ENCODE measurements at places on chromosomes 1 and 21.

DNA sequence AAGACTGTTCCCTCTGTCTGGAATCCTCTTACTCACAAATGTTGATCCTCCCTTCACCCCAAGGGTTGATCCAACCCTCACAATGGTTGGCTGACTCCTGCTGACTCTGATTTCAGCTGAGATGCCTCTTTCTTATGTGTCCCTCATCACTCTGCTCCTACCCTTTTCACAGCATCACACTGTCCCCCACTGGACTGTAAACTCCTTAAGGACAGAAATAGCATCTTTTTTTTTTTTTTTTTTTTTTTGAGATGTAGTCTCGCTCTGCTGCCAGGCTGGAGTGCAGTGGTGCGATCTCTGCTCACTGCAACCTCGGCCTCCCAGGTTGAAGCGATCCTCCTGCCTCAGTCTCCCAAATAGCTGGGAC is 97.9 kb upstream of the SYT6 start:
- no peak for DNase-seq

DNA sequence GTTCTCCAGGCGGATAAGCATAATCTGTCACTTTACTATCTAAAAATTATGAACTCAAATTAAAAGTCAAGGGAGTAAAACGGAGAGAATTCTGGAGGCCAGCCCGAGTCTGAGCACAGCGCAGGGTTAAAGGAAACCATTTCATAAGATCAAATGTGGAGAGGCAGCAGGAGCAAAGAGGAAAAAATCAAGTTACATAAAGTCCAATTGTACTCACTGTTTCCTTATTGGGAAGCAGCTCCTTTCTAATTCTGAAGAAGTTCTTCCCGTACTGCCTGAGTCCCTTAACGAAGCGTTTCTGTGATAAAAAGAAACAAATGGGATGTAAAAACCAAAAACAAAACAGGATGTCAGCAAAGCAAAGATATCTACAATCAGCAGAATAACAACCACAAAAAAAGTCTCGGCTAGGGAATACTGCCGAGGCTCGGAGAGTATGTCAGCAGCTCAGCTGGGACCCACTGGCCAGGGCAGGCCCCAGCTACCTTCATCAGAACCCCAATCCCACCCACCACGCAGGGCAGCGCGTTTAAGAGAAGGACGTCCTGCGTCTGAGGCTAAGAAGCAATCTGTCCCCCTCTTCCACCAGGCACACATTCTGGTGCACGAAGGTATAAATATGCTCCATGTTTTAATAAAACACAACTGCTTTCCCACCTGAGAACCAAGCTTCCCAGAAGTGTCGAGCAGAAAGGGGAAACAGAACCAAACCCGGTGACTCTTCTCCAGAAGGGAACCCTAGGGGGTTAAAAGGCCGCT is 104.8 kb downstream of the SLC45A1 start:
- DNase-seq = no peak

DNA sequence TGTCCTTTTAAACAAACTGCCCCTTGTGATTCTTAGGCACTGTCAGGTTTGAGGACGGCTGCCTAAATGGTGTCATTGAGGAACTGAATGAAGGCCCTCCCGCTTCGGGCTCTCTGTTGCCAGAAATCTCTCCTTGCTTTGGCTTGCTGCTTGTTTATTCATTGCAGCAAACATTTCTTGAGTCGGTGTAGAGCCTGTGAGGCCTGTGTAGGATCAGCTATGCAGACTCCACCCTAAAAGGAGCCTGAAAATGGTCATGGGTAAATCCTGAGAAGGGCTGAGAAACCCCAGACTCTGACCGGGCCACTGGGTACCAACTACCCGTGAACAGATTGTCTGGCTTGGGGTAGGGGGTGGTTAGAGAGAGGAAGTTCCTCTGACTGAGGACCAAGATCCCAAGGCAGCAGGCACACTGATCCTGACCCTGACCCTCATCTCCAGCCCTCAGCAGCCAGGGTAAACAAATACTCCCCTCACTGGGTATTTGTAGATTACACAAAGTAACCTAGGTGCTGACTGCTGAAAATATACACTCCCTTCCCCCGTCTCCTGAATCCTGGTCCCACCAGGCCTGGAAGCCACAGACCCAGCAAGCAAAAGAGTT is 3.1 kb downstream of the IL6R start:
- no peak for DNase-seq

DNA sequence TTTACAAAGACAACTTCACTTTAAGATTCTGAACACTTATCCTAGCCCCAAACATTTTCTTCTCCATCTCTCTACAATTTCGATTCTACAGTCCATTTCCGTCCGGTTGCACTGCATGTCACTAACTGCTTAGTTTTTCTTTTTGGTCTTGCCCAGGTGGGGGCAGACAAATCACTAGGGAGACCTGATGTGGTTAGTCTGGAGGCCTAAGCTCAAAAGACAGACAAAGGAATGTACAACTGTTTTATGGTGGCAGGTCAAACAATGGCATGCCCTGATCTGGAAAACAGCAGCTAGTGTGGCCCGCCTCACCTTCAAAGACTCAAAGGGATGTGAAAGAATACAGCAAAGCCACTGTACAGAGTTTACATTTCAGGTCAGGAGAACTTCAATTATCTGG is 3.8 kb downstream of the ETV3 start:
- no peak for DNase-seq

GRCh38 chr1:244362476-244362875 is 89.2 kb downstream of the ADSS2 start:
- no peak for DNase-seq

GRCh38 chr1:196063294-196063693 is 544.9 kb downstream of the KCNT2 start:
- no peak for DNase-seq

DNA sequence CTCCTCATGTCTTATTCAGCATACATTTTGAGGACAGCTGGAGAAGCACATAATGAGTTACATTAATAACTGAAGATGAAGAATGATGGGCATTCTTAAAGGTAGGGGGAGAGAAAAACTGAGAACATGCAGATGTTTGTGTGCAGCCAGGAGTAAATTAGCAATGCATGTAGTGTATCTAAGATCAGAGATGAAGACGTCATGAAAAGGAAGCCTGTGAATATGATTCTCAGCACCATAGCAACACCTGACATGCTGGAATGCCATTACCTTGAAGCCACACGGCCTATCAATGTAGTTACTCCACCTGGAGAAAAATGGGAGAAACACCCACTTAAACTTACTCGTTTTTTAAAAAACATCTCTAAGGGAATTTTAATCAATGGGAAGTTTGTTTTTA is 607.1 kb downstream of the PTPRC start:
- no peak for DNase-seq

DNA sequence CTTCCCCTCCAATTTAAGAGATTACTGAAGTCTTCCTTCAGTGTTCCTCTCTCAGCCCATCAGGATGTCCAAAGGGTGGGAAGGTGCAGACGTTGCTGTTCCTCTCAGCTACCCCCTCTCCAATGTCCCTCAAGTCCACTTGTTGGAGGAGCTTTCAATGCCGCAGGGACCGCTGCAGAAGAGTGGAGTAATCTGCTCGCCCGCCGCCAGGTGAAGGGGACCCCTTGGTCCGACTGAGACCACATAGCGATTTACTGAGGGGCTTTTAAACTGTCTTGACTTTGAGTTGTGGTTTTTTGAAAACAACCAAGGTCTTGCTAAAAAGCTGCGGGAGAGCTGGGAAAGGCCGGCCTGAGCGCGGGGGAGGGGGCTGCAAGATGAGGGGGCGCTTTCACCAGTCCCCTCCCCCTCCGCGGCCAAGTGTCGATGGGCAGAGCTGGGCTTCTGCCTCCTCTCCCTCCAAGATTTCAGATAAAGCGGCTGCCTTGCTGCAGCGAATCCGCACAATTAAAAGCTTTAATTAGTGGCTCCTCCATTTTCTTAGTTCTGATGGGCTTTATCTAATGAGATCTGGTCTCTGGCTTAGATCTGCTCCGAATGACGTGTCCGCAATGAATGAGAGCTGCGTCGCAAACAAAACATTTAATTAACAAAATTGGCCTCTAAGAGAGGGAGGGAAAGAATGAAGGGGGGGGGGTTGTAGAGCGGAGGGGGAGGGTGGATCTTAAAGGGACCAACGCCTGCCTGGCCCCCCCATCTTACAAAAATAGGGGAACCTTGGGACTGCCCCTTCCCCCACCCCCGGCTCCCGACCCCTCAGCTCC is 5.9 kb downstream of the LMO4 start:
- DNase-seq = no peak

DNA sequence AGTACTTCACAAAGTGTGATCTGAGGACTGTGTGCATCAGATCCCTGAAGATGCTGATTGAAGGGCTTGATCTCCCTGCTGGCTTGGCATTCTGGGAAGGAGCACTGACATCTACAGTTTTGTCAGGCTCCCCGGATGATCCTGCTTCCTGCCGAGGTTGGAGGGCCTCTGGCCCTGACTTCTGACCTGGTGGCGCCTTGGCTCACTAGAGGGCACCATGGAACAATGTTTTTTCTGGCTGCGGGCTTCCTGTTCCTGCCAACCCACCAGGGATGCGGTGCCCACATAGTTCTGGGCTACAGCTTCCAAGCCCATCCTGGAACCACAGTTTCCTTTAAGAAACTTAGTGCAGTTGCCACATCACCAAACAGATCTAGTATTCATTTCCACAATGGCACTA is 38.8 kb upstream of the RASAL2 start:
- no peak for DNase-seq

GRCh38 chr1:6868660-6869380 is 83.6 kb downstream of the CAMTA1 start:
- DNase-seq = no peak

DNA sequence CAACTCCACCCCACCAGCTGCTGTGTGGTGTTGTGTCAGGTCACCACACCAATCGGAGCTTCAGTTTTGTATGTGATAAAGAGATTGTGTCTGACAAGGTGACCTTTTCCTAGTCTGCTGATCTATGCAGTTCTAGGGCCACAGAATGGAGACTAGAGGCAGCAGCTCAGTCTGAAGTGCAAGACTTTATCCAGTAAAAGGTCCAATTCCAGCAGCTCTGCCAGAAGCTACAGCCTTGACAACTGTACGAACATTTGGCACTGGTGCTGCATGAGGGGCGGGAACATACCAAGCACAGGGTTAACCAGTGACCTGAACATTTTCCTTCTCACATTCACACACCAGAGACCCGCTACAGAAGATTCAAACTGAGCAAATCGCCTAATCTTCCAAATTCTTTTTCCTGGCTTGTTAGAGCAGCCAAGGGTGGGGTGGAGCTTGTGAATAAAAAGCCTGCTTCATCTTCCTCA is 9.3 kb downstream of the FMO1 start:
- DNase-seq = no peak

GRCh38 chr21:37566790-37567615 is 200.4 kb downstream of the DYRK1A start:
- DNase-seq = no peak

DNA sequence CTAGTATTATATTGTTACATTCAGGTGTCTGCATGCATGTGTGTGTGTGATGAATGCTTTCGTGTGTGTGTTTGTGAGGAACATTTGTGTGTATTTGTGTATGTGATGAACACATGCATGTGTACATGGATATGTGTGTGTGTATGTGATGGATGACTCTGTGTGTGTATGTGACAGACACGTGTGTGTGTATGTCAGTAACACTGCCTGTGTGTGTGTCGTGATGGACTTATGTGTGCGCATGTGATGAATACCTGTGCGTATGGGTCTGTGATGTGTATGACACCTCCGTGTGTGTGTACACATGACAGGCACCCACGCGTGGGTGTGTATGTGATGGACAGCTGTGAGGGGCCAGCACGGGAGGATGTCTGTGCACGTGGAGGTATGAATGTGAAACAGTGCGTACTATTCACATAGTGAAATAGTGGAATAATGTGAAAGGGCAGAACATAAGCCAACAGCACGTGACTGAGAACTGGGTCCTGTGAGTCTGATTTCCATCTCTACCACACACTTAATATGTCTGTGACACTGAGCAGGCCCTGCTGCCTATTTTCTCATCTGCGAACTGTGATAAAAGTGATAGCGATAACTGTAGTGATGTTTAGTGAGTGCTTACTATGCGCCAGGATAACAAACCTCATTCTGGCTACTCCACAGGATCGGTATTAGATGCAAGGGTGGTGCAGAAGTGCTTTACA is 41.8 kb upstream of the CSF3R start:
- no peak for DNase-seq

DNA sequence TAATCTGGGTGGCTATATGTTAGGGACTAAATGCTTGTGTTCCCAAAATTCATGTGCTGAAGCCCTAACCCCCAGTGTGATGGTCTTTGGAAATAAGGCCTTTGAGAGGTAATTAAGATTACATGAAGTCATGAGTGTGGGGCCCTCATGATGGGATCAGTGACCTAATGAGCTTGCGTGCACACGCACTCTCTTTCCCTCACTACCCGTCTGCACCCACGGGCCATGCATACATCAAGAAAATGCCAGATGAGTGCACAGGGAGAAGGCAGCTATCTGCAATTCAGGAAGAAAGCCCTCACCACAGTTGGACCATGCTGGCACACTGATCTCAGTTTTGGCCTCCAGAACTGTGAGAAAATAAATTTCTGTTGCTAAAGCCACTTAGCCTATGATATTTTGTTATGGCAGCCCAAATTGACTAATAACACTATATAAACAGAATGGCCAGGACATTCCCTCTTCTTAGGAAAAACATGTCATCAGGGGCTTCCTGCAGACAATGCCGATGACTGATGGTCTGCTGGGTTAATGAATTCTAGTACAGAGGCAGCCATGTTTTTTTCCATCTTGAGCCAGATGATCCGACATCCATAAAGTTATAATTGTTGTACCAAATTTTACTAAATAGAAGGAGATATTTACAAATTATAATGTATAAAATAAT is 18.1 kb upstream of the MYOG start:
- no peak for DNase-seq

DNA sequence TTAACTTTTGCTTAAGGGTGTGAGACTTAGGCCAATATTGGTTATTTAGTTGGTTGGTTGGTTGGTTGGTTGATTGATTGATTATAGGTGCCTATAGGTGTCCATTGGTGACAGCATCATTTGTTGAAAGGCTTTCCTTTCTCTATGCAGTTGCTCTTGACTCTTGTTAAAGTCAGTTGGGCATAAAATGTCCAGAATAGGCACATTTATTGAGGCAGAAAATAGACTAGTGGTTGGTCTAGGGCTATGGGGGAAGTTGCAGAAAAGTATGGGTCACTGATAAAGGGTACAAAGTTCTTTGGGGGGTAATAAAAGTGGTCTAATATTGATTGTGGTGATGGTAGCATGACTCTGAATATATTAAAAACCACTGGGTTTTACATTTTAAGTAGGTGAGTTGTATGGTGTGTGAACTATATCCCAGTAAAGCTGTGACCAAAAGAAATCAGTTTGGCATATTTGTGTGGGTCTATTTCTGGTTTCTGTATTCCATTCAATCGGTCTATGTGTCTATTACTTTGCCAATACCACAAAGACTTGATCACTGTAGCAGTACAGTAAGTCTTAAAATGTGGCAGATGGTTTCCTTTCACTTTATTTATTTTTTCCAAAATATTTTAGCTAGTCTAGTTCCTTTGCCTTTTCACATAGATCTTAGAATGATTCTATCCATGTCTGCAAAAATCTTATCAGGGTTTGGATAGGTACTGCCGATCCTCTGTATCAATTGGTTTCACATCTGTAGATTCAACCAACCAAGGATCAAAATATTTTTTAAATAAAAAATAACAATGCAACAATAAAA is 63.0 kb downstream of the ATP1A1 start:
- no peak for DNase-seq

Measured in stimulated activated CD8-positive, alpha-beta memory T cell treated with anti-CD3 and anti-CD28 coated beads, Interleukin-15, amount 100 ng/mL, for 48 hours (primary cell).